ENCODE measurements at places on chromosomes 2 and 18. TPM values are rescaled to one million over a fixed set of nuclear protein-coding genes. Genes with fewer than 3 reads are reported as not detected.

Gene ASB18
- 9.6 TPM for polyA plus RNA-seq

GRCh38 chr2:179017773-179018357 is 32.1 kb downstream of the CCDC141 start:
- DNase-seq, result no peak

Gene KCNF1
- polyA plus RNA-seq, result 4.5 TPM

- DNase-seq, result no peak
These were observed 1605.6 kb upstream of the ZEB2 start for GRCh38 chr2:146125551-146125950.

GRCh38 chr2:234375176-234375880 is 121.6 kb downstream of the ARL4C start:
- no peak for DNase-seq

Gene CRYGD
- not detected for polyA plus RNA-seq

GRCh38 chr18:12441475-12442034 is 33.8 kb downstream of the PRELID3A start:
- no peak for DNase-seq

Gene LGALSL
- polyA plus RNA-seq, result not detected

DNA sequence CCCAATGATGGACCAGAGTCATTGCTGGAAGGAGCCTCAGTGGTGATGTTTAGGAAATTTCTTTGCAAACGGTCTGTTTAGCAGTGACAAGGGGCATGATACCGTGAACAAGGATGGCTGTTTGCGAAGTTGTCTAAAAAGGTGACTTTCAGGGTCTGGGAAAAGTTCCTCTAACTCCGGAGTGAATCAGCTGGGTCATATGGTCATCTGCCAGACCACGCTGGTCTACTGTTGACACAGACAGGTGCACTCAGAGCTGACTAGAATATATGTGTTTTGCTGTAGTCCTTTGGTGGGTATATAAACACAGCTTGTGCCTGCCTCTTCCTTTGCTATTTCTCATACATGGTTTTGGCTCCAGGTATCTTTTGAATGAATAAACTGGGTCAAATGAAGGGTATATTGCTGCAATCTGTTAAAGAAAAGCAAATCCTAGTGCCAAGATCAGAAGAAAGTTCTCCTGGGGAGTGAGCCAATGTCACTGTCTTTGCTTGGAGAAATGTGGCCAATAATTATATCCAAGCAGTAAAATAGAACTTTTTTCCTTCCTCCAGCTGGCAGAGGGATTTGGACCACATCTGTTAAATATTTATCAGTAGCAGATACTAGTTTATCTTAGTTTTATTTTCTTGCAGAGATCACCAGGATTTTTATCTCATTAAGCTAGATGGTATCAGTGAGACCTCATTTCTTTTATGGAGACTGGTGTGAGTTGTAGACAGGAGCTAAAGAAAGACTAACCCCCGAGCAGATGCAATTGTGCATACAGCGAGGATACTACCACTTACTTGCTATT is 286.0 kb downstream of the TRIB2 start:
- no peak for DNase-seq

Gene LIPT1
- polyA plus RNA-seq, result 9.6 TPM

Gene ABCB11
- polyA plus RNA-seq, result not detected

DNA sequence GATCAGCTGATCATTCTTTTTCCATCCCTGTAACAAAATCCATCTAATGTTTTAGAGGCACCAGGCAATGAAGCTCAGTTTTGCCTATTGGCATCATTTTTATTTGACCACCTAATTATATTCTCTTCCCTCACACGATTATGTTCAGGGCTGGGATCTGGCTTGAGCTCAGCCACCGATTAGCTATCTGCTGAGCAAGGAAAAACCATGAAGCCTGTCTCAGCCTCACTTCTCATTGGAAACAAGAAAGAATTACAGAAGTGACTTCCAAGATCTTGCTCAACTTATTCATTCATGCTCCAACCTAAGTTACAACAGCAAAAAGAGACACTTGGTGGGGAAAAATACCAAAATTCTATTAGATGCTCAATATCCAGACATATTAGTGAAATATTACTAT is 139.0 kb upstream of the SH3BP4 start:
- DNase-seq, result no peak

Data from muscle of arm (tissue), 14 donors.